ENCODE measurements at places on chromosomes 4 and X.

GRCh38 chr4:107444-108429 is 16.6 kb upstream of the ZNF718 start:
- no peak for DNase-seq

DNA sequence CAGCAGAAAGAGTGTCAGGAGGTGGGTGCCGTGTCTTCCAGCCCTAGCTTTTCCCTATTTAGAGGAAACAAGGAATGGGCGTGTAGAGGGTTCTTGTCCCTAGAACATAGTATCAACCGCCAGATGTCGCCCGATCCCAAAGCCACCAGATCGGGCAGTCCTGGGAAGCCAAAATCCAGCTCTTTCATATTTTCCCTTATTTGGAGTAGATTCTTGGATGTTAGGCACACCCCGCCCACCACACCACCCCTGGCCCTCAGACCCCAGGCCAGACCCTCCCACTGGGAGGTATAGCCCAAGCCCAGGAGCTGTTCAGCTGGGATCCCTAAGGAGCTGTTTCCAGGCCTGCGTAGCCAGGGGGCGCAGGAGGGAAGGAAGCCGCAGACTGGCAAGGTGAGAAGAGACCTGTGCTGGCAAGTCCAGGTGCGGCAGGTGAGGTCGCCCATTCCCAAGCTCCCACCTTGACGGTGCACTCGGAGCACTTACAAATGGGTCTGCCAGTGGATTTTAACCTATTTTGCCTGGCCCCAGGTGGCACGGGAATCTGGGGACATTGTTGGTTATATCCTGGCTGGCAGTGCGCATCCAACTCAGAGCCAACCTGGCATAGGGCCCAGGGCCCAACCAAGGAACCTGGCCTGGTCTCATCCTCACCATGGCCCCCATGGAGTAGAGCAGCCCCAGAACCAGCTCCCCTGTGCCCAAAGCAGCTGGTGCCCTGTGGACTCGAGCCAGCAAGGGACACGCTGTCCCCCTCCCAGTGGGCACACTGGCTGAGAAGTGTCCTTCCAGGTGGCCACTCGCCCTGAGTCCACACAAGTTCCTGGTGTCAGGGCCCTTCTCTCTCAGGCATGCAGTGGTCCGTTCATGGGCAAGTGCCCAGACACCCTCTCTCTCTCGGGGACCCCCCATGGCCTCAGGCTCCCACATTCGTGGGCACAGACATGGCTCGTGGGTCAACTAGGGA is 811 bp downstream of the FLNA start:
- DNase-seq, result no peak

DNA sequence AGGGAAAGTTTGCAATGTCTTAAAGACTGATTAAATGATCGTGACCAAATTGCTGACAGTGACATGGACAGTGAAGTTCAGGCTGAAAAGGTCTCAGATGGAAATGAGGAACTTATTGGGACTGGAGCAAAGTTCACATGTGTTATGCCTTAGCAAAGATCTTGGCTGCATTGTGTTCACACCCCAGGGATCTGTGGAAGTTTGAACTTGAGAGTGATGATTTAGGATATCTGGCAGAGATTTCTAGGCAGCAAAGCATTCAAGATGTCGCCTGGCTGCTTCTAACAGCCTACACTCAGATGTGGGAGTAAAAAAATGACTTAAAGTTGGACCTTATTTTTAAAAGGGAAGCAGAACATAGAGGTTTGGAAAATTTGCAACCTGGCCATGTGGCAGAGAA is 21.4 kb downstream of the SCARB2 start:
- DNase-seq, result no peak

GRCh38 chrX:50003927-50004326 is 81.5 kb downstream of the CLCN5 start:
- no peak for DNase-seq

DNA sequence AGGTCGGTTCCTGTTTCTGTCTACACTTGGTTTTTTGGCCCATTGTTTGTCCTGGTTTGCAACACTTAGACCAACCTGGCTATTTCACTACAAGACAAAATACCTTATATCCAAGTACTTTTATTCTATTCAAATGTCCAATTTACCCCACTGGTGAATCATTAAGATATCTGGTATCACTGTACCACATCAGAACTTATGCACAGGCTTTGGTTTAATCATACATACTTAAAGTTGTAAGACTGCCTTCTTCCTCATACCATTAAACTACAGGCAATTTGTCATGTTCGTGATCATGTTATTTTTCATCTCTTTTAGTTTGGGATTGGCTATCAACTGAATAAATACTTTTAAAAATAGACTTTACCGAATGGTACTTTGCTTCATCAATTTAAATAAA is 53.0 kb upstream of the ATOH1 start:
- no peak for DNase-seq

Data from thoracic aorta (tissue), 2 donors.